ENCODE measurements at places on chromosomes 1 and 21. TPM values are rescaled to one million over a fixed set of nuclear protein-coding genes. Genes with fewer than 3 reads are reported as not detected.
A peak's percentile ranks its signal among the peaks of the same experiment; 100 is the strongest.

DNA sequence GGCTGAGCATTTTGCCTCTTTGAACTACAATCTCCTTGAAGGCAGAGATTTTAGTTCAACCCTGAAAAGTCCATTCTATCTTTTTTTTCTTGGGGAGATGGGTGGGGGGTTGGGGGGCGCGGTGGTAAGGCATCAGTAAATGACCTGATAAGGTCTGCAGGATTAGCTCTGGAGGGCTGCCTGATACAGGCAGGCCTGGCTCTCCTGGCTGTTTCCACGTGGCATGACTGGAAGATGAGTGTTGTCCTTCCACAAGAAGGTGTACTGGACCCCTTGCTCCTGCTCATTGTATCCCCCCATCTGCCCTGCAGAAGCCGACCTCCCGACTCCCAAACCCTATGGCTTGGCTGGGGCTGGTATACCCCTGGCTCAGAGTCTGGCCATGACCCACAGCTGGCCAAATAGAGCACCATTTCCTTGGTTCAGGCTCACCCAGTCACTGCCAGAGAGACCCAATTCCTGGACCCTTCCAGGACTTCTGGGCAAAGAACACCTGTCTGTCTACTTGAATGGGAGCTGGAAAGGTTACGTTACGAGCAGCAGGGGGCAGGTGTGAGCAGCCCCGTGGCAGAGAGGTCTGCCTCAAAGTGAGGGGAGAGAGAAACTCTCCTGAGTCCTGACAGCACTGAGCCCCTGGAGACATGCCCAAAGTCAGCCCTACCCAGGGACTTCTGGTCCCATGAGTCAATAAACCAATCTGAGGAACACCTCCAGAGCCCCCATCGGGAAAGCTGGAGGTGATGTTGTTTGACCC lies 17.0 kb downstream of the DHRS3 start:
- DNase-seq = no peak

- no peak for DNase-seq
Measured at GRCh38 chr1:190472494-190472893, 5.2 kb downstream of the BRINP3 start.

DNA sequence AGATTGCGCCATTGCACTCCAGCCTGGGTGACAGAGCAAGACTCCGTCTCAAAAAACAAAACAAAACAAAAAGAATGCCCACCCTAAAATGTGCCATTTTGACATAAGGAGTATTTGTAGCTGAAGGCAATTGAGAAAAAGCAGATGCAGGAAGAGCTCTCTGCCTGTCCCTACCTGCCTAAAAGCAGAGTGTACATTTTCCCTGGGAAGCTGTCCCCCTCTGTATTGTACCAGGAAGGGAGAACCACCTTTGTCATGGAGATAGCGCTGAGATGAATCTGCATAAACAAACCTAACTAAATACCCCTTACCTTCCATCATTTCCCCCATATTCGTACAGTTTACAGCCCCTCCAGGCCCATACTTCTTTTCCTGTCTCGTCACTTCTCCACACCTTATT lies 94.4 kb upstream of the SLC45A1 start:
- no peak for DNase-seq

DNA sequence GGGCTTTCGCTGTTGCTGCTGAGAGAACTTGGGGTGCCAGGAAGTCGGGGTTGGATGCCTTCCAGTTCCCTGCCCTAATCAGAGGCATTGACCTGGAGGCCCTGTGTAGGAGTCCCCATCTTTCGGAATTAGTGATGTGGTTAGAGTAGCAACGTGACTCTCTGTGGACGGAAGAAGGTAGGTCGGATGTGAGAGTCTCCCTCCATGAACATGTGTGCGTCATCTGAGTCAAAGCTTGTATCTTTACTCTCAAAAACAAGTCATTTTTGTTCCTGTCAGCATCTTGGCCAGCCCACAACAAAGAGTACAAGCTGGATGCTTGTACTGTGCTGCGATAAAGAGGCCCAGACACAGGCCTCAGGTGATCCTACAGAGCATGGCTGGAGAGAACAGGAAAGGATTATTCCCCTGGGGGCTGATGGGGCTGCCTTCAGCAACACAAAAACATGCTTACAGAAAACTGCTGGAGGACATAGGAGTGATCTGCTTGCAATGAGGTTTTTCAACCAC lies 31.0 kb upstream of the IL10 start:
- DNase-seq = peak; percentile 7

DNA sequence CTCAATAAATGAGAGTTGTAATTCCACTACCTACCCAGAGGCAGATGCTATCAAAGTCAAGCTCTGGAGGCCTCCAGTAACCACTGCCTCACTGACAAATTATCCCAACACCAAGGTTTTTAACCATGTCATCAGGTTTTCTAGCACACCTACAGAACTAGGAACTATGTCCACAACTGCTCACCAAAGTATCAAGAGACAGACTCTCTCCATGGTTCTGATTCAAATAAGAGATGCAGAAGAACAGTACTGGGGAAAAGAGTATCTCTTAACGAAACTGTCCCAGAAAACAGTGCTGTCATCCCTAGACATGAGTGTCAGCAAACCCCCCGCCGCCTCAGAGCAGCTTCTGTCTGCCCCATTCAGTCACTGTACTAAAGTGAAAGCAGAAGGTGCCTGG lies 301.7 kb downstream of the OMA1 start:
- no peak for DNase-seq

GRCh38 chr1:234618737-234619049 lies 8.7 kb upstream of the IRF2BP2 start:
- no peak for DNase-seq

GRCh38 chr1:167054531-167054930 lies 35.6 kb downstream of the GPA33 start:
- DNase-seq = no peak

GRCh38 chr1:98129491-98129890 lies 208.7 kb upstream of the DPYD start:
- no peak for DNase-seq

Gene CELA3A
- not detected for total RNA-seq

- DNase-seq = no peak
Measured at GRCh38 chr21:39818557-39818956, 48.7 kb upstream of the PCP4 start.

Gene NCMAP
- total RNA-seq = 2.6 TPM

DNA sequence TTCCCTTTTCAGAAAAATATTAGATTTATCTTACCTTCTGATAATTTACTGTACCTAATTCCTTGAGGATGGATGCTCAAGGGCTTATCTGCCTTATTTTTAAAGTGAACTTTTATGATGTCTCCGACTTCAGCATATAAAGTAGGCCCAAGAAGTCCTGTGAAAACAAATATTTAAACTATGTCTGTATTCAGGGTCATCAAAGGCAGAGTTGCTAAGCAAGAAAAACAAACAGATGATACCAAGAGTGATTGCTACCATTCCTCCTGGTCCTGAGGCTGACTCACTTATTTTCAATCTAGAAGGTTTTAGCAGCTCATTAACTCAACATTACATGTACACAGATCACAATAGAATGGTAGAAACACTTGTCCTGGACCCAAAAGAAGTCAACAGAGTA lies 14.1 kb downstream of the F5 start:
- no peak for DNase-seq

Gene NKAIN1
- 0.51 TPM for total RNA-seq
